ENCODE measurements at places on chromosomes 1 and 21.
A peak's percentile ranks its signal among the peaks of the same experiment; 100 is the strongest.

GRCh38 chr1:236990052-236990445, 14.2 kb downstream of the MT1HL1 start:
- DNase-seq, result no peak

- no peak for DNase-seq
Observed at GRCh38 chr1:77378723-77379535, 97.1 kb downstream of the AK5 start.

DNA sequence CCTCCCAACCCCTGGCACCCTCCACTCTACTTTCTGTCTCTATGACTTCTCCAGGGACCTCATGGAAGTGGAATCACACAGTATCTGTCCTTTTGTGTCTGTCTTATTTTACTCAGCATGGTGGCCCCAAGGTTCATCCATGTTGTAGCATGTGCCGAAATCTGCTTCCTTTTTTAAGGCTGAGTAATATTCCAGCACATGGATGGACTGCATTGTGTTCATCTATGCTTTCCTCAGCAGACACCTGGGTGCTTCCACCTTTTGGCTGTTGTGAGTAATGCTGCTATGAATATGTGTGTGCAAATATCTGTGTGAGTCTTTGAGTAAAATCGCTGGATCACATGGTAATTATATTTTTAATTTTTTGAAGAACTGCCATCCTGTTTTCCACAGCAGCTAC, 1.6 kb upstream of the PFKL start:
- no peak for DNase-seq

GRCh38 chr1:49854741-49855140, 169.0 kb downstream of the AGBL4 start:
- DNase-seq, result no peak

- peak; percentile 59 for DNase-seq
Observed at GRCh38 chr1:206461602-206462455, 8.4 kb upstream of the IKBKE start.

GRCh38 chr1:230684998-230685397, 28.9 kb downstream of the AGT start:
- DNase-seq, result no peak

- no peak for DNase-seq
Observed at GRCh38 chr1:208183977-208184911, 59.9 kb downstream of the PLXNA2 start.

GRCh38 chr1:247209396-247209795, 37.6 kb upstream of the ZNF124 start:
- DNase-seq, result no peak

- DNase-seq, result no peak
Observed at GRCh38 chr21:31987696-31988095, 114.9 kb downstream of the HUNK start.

- no peak for DNase-seq
Observed at GRCh38 chr21:38312822-38313221, 56.0 kb downstream of the KCNJ15 start.

DNA sequence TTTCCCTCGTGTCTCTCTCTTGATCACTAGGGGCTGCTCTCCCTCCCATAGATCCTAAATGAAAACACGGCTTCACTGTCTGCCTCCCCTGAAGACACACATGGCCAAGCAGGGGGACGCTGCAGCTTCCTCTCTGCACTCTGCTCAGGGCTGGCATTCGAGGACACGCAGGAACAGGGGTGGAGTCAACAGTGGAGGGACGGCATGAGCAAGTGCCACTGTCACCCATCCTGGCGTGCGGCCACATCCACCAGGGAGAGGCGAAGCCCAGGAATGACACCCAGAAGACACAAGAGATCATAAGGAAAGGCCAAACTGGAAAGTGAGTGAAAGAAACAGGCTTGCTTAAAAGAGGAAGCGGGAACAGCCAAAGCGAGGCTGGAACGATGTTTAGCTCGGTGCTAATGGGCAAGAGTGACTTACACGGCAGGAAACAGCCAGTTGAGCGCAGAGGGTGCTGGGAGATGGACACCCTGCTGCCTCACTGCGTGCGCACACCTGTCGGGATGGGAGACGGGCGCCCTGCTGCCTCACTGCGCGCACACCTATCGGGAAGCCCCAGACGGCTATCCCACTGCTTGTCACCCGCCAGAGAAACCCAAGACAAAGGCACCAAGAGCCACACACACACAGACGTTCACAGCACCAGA, 13.6 kb upstream of the C1QTNF12 start:
- DNase-seq, result no peak

GRCh38 chr1:30508611-30509010, 214.8 kb downstream of the MATN1 start:
- no peak for DNase-seq

GRCh38 chr1:29523576-29523975, 287.3 kb downstream of the PTPRU start:
- DNase-seq, result no peak

- no peak for DNase-seq
Observed at GRCh38 chr1:240073097-240073496, 18.6 kb upstream of the FMN2 start.

GRCh38 chr1:228848406-228848805, 113.1 kb downstream of the RHOU start:
- no peak for DNase-seq

- no peak for DNase-seq
Observed at GRCh38 chr21:26405735-26406361, 167.2 kb downstream of the CYYR1 start.

DNA sequence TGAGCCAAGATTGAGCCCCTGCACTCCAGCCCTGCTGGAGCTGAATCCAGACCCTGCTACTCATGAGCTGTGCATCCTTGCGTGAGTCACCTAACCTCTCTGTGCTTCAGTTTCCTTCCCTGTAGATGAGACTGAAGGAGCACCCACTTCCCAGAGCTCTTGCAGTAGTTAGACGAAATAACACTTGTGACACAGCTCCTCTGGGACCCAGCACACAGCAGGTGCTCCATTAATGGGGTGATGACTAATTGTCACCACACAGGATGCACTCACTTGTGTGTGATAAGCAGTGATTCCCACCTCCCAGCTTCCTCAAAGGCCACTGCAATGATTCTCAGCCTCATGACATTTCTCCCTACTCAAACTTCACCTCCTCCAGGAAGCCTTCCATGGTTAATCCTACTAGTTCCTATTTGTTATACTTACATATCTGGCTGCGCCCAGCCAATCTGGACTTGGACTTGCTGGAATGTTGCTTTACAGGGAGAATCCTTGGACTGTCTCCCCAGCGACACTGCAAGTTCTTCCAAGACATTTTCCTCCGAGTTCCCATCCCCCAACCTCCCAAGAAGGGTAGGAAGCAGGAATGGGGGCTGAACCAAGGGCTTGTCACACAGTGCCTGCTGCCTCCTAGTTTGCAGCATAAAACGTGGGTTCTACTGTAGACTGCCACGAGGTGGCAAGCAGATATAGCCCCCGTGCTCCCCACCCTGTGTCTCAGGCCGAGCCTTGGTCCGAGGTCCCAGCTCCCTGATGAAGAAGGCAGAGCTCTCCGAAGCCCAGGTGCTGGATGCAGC, 17.2 kb downstream of the DRAXIN start:
- DNase-seq, result no peak

- DNase-seq, result no peak
Observed at GRCh38 chr1:70441392-70442035, 30.4 kb downstream of the CTH start.

Measured in stimulated activated CD8-positive, alpha-beta memory T cell treated with anti-CD3 and anti-CD28 coated beads, Interleukin-4, amount 100 ng/mL, for 1 hour (primary cell).